ENCODE measurements at places on chromosomes 1 and 21.
A peak's percentile ranks its signal among the peaks of the same experiment; 100 is the strongest.

DNA sequence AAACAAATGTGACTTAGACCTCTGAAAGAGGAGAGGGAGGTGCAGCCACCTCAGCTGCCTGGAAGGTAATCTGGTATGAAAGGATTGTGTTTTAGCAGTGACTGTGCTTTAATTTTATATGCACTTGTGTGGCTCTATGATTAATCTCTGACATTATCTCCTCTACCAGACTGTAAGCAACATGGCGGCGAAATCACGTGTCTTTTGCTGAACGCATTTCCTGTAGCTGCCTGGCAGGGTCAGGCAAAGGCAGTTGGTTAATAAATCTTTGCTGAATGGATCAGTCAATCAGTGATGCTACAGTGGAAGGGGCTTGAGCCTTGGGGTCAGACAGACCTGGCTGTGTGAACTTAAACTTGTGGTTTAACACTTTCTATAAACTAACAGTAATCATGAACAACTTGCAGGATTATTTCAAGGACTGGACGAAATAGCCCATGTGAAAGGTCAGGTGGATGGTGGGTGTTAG, 96.9 kb downstream of the ADSS2 start:
- DNase-seq, result no peak

GRCh38 chr1:207217778-207218511, 103.5 kb upstream of the CD55 start:
- DNase-seq, result no peak

- no peak for DNase-seq
Observed at GRCh38 chr1:2135441-2135841, 59.1 kb downstream of the FAAP20 start.

GRCh38 chr1:156073740-156074139, 8.5 kb downstream of the MEX3A start:
- DNase-seq, result no peak

DNA sequence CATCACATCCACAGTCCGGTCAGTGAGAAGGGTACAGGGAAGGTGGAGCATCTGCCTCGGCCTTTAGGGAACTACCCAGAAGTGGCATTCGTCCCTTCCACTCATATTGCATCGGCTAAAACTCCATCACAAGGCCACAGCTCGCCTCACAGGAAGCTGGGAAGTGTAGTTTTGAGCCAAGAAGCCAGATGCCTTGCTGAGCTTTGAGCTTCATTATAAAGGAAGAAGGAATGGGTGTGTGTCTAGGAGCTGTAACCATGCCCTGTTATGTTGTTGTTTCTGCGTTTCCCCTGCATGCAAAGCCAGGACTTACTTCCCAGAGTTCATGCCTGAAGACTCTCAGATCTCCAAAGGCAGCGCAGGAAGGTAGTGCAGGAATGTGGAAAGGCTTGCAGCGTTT, 61.1 kb downstream of the OPTC start:
- DNase-seq, result no peak

GRCh38 chr1:183915625-183916510, 110.9 kb downstream of the RGL1 start:
- DNase-seq, result peak; percentile 45

DNA sequence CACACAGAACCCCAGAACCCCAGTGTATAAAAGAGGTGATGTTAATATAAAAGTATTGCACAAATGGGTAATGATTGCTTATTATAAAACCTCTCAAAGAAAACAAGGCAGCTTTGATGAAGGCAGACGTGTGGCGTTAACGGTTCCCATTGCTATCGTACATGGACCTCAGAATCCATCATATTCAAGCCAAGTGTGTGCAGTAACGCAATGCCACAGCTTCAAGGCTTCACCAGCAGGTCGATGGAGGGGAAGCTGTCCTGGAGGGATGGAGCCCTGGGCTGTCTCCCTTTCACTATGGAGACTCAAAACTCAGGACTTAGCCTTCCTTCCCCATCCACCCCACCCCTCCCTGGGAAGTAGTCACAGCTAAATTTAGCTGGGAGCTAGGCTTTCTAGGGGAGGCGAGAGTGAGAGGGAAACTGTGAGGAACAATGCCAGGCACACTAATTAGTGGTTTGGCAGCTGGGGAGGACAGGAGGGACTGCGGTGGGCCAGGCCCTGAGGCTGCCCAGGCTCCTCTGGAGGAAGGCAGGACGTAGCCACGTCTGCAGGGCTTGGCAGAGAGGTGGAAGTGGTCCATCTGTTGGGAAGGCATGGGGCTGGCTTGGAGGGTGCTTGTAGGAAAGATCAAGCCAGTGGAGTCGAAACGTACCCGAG, 121.2 kb downstream of the HMGB4 start:
- no peak for DNase-seq

- DNase-seq, result no peak
Observed at GRCh38 chr1:52502789-52503188, 50.1 kb downstream of the TUT4 start.

DNA sequence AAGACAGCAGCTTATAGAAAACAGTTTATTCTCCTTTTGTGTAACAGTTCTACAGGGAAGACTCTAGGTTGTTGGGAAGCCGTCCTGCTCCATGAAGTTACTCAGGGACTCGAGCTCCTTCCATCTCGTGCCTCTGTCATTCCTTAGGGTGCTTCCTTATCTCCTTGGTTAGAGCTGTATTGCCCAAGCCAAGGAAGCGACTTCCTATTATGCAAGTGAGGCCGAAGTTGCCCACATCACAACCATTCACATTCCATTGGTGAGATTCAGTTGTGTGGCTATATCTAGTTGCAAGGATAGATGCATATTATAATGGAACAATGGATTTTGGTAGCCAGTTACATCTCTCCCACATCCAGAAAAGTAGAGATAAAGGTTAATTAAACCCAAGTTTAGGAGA, 9.0 kb downstream of the GSTM5 start:
- DNase-seq, result no peak

Measured in GM19239 (cell line).